Cardiac fibroblast (primary cell): ENCODE measurements at places on chromosomes 6 and 20.

- peak; percentile 27 for DNase-seq
These were observed 158.8 kb downstream of the FOXA2 start for GRCh38 chr20:22425344-22426295.

DNA sequence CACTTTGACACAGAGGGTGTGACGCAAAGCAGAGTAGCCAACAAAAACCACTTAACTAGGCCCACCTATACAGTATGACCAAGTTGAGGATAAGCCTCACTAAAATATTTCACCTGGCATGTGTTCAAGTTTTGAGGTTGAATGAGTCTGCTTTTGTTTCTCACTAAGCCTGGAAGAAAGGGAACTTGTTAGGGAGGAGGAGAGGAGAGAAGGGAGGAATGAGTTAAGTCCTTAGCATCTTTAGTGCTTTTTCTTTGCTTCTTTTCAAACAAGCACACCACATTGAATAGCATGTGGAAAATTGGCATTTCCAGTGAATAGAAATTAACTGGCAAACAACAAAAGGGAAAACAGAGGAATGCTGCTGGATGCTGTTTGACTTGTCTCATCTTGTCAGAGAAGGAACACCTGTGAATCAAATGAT, 461.9 kb downstream of the GJA1 start:
- peak; percentile 49 for DNase-seq

- no peak for DNase-seq
These were observed 225.2 kb downstream of the SAMD5 start for GRCh38 chr6:147733686-147734085.

DNA sequence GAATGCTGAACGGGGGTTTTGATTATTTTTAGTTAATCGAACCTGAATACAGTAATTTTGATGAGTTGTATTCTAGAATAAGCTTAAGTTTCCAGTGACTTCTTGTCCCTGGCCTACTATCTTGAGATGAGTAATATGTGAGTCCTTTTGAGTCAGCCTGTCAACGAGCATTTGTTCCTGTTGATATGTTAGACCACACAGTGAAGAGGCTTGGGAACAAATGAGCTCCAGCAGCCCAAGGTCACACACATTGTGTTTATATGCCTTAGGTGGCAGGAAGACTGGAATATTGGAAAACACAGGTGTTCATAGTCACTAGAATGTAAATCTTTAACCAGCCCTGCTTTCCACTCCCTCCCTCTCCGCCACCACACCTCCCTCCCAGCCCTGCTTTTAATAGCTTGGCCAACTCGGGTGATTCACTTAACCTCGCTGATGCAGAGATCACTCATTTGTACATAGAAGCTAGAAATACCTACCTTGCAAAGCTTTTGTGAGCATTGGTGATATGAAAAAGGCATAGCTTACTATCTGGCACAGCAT, 9.1 kb downstream of the SMPDL3A start:
- DNase-seq, result peak; percentile 49
